ENCODE measurements at places on chromosomes 4 and X.

DNA sequence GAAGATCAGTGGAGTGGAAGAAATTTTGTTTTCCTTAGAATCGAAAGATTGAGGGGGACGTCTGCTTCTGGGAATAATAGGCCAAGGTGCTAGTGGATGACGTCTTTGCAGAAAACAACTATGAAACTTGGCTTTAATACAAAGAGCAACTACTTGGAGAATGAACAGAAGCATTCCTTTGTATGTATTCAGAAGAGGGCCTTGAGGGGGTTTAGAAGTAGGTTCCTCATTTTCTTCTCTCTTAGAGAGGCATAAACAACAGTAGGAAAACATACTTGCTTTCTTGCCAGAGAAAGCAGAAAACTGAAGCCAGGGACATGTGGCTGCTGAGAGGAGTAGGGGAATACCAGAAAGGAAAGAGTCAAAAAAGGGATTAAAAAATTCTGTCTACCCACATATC lies 167.8 kb downstream of the ZNF330 start:
- no peak for DNase-seq

GRCh38 chrX:2325076-2325784 lies 175.5 kb downstream of the DHRSX start:
- DNase-seq = no peak

DNA sequence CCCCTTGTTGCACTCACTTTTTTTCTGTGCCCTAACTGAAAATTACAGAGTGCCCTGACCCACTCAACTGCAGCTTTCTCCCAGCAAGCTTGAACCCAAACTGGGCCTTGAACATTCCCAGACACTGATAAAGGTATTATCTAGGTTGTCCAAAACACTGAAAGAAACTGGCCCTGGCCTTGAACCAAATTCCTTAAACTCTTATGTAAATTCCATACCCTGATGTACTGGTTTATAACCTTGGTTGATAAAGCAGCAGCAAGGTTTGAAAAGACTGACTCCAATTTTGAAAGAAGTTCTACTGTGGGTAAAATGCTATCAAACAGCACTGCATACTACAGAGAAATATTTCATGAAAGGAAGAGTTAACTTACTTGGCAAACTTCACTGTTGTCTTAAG lies 125.6 kb downstream of the PHF8 start:
- DNase-seq = no peak

GRCh38 chr4:40874331-40874730 lies 124.6 kb downstream of the NSUN7 start:
- DNase-seq = no peak

DNA sequence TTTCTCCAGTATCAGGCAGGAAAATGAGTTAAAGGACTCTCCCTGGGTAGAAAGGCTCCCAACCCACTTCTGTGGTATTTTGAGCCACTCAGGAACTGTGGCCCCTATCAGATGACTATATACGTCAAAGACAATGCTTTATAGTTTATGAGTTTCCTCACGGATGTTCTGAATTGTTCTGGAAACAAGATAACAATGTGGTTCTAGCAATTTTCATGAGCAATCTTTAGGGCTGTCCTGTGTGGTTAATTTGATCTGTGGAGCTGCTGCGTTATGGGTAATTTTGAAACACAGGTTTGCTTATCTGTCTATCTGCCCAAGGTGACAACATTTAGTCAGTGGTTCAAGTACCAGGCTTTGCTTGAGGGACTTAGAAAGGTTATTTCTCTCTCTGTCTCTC lies 46.7 kb upstream of the IL2 start:
- no peak for DNase-seq

GRCh38 chrX:39756086-39756883 lies 341.5 kb downstream of the BCOR start:
- no peak for DNase-seq

- no peak for DNase-seq
Observed at GRCh38 chrX:5617666-5618065, 611.0 kb downstream of the NLGN4X start.

DNA sequence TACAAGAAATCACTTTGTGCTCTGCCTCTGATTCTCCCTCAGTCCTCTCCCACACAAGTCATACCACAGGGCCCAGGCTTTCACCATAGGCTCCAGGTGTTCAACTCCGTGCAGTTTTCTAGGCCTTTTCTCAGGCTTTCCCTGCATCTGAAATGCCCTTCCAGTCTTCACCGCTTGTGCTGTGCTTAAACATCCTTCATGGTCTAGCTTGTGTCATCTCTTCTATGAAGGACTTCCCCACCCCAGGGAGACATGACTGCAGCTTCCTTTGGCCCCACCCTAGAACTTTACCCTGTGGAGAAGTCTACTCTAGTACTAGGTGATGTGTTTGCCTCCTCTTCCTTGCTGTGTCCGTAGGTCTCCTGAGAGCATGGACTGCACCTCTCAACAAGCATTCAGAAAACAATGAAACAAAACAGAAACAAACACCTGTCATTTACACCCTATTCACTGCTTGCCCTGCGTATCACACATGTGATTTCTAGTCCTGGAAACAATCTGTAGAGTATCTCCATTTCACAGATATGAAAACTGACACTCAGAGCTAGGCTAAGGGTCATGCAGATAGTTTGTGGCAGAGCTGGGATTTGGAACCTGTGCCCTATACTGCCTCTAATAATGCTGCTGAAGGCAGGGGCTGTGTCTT lies 22.7 kb upstream of the LEF1 start:
- DNase-seq = no peak

DNA sequence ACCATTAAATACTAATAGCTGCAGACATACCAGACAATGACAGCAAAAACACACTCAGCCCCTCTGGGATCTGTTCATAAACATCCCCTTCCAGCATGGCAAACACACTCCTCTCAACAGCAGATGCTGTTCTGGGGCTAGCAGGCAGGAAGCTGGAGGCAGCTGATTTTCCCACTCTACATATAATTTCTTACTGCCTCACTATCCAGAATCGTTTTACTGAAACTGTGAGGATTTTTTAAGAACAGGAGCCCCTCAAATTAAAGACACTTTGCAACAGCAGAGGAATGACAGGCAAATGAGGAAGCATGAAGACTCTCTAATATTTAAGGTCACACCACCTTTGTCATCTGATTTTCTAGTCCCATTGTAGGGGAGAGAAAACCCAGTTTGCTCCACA lies 2.2 kb downstream of the MAPK10 start:
- no peak for DNase-seq

- DNase-seq = no peak
Observed at GRCh38 chr4:41183021-41183553, 31.3 kb downstream of the APBB2 start.

DNA sequence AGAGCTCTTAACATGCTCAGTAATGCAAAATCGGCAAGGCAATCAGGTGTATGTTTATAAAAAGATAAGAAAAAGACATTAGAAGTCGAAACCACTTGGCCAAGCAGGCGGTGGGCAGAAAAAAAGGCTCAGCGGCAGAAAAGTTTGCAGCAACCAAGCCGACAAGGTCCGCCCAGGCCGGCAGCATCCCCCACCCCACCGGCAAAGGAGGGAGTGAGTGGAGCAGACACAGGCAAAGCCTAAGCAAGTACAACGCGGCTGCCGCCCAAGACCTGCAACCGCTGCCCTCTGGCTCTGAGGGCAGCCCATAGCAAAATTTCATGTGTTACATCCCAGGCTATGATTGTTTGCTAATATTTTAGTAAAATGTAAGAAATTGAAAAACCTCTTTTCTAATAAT lies 125.4 kb upstream of the ZCCHC13 start:
- no peak for DNase-seq

DNA sequence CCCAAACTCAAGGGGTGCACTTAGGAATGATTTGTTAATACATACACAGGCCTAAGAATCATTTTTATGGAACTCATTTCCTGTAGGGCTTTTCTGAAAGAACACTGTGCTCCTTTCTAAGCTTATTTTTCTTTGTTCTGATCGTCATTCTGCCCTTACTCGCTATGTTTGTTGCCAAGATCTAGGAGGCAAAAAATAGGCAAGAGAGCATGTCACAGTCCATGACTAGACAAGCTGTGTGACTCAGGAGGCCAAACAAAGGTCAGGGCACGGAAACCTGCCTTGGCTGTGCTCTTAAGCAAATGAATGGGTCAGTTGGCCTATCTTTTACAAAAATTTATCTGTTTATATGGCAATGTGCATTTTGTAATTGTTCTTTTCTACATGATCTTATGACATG lies 42.5 kb upstream of the C1GALT1C1 start:
- no peak for DNase-seq

DNA sequence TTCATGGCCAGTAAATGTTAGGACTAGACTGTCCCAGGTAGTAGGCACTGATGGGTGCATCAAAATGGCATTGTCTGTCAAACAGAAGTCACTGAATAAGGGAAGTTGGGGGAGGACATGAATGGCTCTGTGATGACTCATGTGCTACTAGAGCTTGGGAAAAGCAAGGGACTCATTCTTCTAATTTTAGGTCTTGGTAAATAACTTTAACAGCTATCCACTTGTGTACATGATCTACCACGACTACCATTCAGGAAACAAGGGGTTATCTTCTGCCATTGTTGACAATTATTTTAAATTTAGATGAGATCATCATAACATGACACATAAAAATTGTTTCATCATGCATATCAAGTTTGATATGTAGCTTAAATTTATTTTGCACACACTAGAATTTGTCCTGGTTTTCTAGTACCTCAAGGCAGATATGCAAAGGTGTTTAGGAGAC lies 6.3 kb downstream of the AREG start:
- DNase-seq = no peak

GRCh38 chr4:86910820-86911684 lies 18.8 kb upstream of the C4orf36 start:
- no peak for DNase-seq

DNA sequence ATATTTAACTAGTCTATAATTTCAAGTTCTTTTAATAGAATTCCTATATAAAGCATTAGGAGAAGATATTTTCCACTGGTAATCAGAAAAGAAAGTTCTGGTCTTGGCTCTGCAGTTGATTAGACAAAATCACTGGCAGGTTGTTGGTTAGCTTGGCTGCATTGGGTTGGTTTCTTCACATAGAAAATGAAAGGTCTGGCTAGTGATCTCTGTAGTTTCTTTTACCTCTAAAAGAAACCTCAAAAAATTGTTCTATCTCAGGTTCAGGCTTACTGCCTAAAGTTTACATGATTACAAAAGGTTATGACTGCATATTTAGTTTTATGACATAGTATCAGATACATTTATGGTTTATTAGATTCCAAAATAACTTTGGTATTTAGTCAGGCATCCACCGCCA lies 95.8 kb upstream of the NAP1L5 start:
- DNase-seq = no peak

DNA sequence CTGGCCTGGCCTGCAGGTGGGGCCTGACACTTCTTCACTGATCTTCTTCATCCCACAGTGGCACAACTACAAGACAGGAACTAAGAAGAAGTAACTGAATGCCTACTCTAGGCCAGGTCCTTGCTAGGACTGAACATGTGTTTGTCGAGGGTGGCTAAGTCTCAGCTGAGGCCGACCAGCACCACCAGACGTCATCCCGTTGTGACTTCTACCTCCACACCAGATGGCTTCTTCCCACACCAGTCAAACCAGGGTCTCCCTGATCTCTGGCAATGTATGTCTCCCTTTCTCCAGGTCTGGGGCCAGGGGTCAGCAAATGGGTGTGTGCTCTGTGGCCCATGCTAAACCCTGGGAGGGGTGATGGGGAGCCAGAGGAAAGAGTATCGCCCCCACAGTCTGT lies 40.2 kb downstream of the PJA1 start:
- no peak for DNase-seq

DNA sequence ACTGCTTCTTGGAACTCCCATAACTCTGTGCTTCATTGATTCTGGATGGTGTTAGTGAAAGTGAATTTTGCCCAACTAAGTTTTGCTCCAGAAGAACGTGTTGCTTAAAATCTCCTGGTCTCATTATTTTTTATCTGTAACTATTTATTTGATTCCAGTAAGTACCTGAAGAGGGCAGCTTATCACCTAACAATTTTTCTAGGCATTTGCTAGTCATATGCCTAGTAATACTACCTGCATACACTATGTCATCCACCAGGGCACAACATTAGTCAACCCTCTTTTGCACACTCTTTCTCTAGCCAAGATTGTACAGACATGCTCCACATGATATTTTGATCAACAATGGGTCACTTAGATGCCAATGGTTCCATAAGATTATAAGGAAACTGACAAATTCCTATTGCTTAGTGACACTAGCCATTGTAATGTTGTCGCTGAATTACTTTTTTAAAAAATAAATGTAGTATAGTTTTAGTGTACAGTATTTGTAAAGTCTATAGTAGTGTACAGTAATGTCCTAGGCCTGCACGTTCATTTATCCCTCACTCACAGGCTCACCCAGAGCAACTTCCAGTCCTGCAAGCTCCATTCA lies 499.9 kb upstream of the AADAT start:
- DNase-seq = no peak

DNA sequence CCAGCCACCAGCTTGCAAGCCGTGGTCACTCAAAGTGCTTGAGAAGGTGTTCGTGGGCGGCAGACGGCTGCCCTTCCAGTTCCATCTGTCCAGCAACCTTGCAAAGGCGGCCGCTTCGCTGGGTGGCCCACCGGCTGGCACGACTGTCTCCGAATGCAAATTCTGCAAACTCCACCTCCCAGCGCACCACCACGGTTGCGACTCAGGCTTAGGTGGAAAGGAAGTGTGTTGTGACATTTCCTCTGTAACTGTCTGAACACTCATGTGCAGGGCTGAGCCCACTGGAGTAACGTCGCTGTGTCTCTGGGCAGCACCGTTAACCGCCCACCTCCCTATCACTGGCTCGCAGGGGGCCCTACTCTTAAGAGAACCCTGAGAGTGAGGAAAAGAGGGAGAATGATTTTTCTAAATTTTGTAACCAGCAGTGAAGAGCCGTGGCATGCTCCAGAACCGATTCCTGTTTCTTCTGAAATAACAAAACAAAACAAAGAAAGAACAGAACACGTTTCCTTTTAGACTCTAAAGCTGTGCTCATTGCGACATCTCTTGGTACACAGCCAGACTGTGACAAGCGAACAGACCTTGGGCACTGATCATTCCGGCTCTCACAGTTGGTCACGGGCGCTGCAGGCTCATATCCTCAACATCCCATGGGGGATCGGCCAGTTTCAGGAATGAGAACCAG lies at the start of gene P2RY8:
TSS of gene P2RY8 (minus strand) at position 155 of the 685 bp plus-strand sequence. CDS start 70,627 bp downstream, outside the sequence.
- no peak for DNase-seq

- no peak for DNase-seq
Observed at GRCh38 chr4:97866821-97867556, 276.3 kb downstream of the STPG2 start.

DNA sequence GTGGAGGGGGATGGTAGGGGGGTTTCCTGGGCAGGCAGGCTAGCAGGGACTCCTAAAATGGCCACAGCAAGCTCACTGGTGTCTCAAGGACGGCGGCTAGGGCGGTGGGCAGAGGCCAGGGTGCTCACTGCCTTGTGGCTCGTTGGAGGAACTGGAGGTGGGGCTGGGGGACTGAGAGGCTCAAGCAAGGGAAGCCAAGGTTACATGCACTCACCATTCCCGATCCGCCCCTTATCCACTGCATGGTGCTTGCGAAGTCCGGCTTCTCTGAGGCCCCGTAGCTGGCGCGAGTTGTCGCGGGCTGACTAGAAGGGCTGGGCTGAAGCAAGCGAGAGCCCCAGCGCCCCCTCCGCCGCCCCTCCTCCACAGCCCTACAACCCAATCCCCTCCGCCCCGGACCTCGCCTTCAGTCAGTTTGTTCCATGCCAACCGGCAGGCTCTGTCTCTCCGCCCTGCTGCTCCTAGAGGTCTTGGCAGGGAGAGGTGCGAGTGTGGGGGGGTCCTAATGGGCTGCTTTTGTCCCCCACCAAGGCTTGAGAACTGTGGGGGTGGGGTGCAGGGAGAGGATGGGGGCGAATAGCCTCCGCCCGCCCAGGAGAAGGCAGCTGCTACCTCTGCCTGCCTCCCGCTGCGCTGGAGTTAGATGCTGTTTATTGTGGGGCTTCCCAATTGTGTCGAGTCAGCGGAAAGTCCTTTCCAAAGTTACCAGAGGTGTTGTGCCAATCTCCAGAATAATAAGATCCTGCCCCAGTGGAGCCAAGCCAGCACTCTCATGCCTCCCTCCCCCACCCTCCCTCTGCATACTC lies at the start of gene ARHGEF9:
TSS of gene ARHGEF9 (minus strand) at position 313 of the 806 bp plus-strand sequence. CDS start at position 244, 69 bp downstream.
- no peak for DNase-seq

Measured in NCI-H187 (cell line).